ENCODE measurements at places on chromosomes 12 and 14. TPM values are rescaled to one million over a fixed set of nuclear protein-coding genes. Genes with fewer than 3 reads are reported as not detected.

CBX5 gene
- 3.0 TPM for polyA plus RNA-seq

LALBA gene
- polyA plus RNA-seq = not detected

KRT6A gene
- 0.19 TPM for polyA plus RNA-seq

ADAM21 gene
- 0.09 TPM for polyA plus RNA-seq

GARIN6 gene
- polyA plus RNA-seq = not detected

KRT73 gene
- polyA plus RNA-seq = not detected

SLC17A8 gene
- polyA plus RNA-seq = 0.90 TPM

PTCSC3 gene
- not detected for polyA plus RNA-seq

INHBE gene
- not detected for polyA plus RNA-seq

TPPP2 gene
- polyA plus RNA-seq = not detected

FAM90A1 gene
- polyA plus RNA-seq = 0.41 TPM

PIGH gene
- 9.9 TPM for polyA plus RNA-seq

NPAS3 gene
- not detected for polyA plus RNA-seq

GYS2 gene
- not detected for polyA plus RNA-seq

DNA sequence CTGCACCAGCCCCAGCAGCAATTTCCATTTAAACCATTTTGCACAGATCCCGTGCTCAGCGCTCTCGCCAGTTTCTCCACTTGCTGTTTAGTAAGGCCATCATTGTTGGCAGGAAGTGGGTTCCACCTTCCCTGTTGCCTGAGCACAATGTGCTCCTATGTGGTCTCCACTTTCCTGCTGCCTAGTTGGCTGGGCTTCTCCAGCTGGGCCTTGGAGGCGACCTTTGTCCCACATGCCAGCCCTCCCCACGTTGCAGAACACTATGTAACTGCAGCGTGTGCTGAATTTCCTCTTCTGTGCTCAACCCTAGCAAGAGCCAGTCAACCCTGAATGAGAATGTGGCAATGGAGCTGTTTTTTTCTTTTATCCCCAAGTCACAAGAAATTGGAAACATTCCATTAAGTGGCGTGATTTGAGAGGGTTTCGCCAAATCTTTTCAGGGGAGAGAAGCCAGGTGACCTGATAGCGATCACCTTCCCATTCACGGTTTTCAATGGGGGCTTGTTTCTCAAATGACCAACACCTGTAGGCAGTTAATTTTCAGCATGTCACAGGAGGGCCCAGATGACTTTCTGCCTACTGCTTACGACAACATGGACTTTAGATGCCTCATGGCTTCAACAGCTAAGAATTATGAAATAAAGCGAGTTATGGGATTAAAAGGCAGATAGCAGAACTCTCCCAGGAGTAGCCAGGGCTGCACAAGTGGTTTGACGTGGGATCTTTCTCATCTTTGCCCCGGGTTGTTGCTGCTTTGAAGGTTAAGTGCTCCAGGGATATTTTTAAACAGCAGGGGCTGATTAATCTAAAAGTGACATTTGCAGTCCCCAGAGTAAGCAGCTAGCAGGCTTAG is at the start of gene ACACB:
ACACB (plus strand) TSS at position 830 of the 853 bp plus-strand sequence. CDS start 22,819 bp downstream, outside the sequence.
- DNase-seq = peak; percentile 90

- no peak for DNase-seq
These were observed 70.5 kb downstream of the EP400 start for GRCh38 chr12:132020292-132020691.

GRCh38 chr12:75611041-75611440 is 99.6 kb upstream of the KRR1 start:
- no peak for DNase-seq

DNA sequence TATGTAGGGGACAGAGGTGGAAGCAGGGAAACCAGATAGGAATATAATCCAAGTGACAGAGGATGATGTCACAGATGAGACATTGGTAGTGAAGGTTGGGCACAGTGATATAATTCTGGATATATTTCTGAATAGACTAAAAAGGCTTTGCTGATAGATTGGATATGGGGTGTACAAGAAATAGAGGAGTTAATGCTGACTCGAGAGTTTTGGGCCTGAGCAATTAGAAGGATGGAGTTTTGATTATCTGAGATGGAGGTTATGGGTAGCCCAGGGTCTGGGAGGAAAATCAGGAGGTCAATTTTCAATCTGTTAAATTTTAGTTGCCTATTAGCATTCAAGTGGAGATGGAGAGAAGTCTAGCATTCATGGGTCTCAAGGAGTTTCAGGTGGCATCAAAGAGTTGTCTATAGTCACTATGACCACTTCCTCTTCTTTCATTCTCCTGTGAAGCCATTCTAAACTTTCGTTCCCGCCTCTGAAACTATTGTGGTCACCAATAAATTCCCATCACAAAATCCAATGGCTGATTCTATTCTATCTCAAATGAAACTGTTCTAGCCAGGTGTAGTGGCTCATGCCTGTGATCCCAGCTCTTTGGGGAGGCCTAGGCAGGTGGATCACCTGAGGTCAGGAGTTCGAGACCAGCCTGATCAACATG is 10.6 kb upstream of the ANO6 start:
- no peak for DNase-seq

- DNase-seq = no peak
These were observed 231.6 kb downstream of the CACNA1C start for GRCh38 chr12:2284321-2284813.

- peak; percentile 91 for DNase-seq
These were observed 55.6 kb downstream of the CLIP1 start for GRCh38 chr12:122366685-122367475.

GRCh38 chr12:2504577-2504976 is 290.2 kb upstream of the FKBP4 start:
- DNase-seq = no peak

DNA sequence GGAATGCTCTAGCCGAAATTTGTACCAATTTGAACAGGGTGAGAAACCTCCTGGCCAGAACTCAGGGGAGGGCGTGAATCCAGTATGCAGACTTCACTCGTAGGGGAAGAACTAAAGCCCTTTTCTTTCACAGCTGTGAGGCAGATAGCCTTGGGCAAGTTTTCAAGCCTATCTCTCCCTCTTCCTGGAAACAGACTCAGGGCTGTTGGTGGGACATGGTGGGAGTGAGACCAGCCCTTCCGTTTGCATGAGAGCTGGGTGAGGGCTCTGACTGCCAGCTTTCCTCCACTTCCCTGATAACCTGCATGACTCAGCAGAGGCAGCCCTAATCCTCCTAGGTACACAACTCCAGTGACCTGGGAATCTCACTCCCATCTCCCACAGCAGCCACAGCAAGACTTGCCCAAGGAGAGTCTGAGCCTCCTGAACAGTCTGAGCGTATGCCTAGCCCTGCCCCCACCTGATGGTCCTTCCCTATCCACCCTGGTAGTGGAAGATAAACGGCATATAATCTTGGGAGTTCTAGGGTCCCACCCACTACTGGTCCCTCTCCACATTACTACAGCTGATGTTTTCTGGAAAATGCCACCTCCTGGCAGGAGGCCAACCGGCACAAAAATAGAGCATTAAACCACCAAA is 170.1 kb upstream of the AMIGO2 start:
- no peak for DNase-seq

- DNase-seq = no peak
These were observed 6.4 kb downstream of the LUM start for GRCh38 chr12:91104812-91105466.

DNA sequence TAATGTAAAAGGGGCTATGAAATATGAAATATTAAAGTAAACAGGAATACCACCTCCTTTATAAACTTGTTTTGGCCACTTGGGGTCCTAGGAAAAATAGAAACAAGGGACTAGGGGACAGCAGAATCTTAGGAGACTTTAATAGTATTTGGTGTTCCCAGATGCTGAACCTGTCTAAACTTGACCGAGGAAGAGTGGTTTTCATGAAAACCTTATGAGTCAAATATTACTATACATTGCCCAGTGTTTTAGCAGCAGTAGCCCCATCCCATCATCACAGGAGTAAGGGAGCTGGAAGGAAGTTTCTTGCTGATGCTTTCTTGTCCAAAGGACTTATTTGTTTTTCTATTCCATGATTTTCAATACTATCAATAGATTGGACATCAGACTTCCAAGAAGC is 177.5 kb upstream of the CAND1 start:
- no peak for DNase-seq

GRCh38 chr14:68692916-68693771 is 99.7 kb downstream of the ZFP36L1 start:
- peak; percentile 64 for DNase-seq

DNA sequence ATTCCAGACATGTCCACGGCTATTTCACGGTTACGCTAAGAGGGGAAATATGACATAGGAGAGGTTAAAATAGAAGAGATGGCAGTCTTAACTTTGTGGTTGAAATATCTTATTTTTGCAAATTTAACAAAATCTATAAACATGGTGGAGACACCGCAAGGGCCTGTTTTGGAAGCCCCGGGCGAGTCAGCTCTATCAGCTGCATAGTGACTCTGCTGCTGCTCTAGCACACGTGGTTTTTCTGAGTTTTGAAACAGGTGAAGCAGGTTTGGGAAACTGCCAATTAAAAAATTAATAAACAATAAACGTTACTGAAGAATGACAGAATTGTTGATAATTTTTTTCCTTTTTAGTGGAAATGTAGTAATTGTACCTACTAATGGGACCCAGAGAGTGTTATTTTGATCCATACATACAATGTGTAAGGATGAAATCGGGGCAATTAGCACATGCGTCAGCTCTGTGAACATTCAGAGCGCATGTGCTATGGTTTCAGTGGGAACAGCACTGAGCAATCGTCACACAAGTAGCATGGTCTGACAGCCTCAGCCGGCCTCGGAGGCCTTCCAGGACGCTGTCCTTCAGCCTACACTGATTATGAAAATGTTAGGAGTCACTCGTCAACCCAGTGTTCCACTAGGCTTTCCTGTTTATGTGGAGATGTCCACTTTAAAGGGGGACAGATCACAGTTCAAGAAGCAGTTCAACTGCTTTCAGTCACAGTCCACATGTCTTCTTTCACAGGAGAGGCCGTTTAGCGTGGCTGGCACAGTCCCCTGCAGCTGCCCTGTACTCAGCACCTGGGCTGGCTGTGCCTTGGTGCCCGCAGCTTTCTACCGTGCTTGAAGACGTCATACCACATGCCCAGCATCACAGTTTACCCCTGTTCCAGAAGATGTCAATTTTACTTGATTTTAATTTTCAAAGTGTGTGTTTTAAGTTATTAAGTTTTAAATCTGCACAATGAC is 51.8 kb downstream of the MOK start:
- DNase-seq = no peak

DNA sequence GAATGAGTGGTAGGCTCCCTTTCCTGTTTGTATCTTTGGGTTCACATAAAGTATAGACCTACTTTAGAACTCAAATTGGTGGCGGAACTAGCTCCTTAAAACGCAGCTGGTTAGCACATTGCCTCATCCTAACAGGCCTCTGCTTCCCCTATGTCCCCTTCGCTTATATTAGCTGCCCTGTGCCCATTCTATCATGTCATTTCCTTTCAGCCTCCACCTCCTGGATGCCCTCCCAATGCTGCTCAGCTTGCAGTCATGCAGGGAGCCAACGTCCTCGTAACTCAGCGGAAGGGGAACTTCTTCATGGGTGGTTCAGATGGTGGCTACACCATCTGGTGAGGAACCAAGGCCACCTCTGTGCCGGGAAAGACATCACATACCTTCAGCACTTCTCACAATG is 3.5 kb downstream of the DAZAP2 start:
- peak; percentile 73 for DNase-seq

GRCh38 chr14:50800032-50800431 is 30.9 kb downstream of the NIN start:
- no peak for DNase-seq

GRCh38 chr12:101769865-101770264 is 30.6 kb upstream of the SYCP3 start:
- no peak for DNase-seq

GRCh38 chr12:115320451-115320850 is 636.5 kb upstream of the TBX3 start:
- DNase-seq = no peak

DNA sequence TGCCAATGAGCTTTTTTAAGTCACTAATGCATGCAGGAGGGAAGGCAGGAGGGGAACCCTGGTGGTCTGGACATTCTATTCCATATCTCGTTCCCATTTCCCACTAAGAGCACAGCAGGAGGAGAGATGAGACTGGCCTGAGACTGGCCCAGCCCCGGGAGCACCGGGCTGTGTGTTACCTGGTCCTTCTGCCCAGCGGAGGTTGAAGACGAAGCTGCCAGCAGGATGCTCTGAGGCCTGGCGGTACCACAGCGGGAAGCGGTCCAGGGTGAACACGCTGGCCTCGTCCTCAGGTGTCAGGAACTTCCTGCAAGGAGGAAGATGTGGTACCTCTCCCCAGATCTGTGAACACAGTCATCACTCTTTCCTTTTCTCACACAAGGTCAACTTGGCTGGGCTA is 23.9 kb downstream of the LRTM2 start:
- peak; percentile 34 for DNase-seq

- DNase-seq = no peak
These were observed 11.4 kb downstream of the MANSC1 start for GRCh38 chr12:12338527-12339168.

DNA sequence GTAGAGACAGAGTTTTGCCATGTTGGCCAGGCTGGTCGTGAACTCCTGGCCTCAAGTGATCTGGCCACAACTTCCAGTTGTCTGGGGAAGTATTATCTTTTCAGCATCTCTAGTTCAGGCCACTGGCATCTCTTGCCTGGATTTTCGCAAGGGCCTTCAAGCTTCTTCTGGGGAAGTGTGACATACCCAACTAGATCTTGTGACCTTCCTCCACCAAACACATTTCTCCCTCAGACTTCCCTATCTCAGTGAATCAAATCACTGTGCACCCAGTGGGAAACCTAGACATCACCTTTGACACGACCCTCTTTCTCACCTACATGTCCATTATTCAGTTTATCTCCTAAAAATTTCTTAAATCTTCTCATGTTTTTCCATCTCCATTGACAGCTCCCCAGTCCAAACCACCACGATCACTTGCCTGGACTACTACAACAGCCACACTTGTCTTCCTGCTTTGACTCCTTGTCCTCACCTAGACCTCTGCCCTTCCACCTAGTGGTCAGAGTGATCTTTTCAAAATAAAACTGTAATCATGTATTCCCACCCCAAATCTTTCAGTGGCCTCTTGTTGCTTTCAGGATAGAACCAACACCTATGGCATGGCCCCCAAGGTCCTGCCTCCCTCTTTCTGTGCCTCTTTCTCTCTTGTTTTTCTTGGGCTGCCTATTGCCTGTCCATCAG is 3.3 kb downstream of the EEF1AKMT3 start:
- DNase-seq = no peak

GRCh38 chr14:33590891-33591630 is 359.8 kb downstream of the EGLN3 start:
- DNase-seq = no peak

GRCh38 chr12:69961246-69961645 is 136.2 kb downstream of the MYRFL start:
- DNase-seq = no peak

- peak; percentile 75 for DNase-seq
These were observed 84.1 kb upstream of the GNG2 start for GRCh38 chr14:51776102-51776894.

GRCh38 chr14:54671537-54671936 is 104.6 kb downstream of the SAMD4A start:
- no peak for DNase-seq

- peak; percentile 92 for DNase-seq
These were observed 41.2 kb downstream of the DGLUCY start for GRCh38 chr14:91154851-91155625.

DNA sequence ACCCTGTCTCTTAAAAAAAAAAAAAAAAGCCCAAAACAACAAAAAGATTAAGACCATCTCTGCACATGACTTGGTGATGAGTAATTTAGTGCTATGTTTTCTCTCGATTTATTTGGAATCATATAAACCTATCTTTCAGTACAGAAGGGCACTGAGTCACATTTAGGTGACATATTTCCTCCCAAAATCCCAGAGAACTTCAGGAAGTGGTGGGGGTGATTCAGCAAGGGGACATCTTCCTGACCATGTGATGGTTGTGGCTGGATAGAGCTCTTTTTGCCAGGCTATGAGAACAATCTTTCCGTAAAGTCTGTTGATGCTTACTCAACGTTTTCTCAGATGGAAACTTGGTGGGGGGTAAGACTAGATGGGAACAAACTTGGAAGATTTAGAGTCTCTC is 50.0 kb downstream of the PPFIBP1 start:
- DNase-seq = no peak
